ENCODE measurements at places on chromosomes 1 and 21.

GRCh38 chr1:77388661-77389060, 106.8 kb downstream of the AK5 start:
- DNase-seq, result no peak

- DNase-seq, result peak; percentile 47
Measured at GRCh38 chr1:108643492-108644335, 17.2 kb downstream of the HENMT1 start.

- DNase-seq, result peak; percentile 35
Measured at GRCh38 chr1:206739411-206740076, 31.0 kb upstream of the IL19 start.

DNA sequence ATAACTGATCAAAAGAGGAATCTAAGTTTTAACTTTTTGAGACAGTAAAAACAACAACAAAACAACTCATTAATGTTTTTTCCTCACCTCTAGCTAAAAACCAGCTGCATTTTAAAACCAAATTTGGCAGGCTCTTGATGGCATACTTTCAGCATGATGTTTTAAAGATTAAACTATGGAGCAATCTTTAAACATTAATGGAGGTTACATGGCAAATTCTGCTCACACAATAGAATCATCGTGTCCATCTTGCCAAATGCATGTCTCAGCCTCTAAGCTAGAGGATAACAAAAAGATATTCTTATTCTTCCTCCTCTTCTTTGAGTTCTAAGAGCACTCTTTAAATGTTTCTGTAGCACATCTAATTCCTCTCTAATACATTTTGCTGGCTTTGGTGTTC, 579.8 kb upstream of the PKN2 start:
- DNase-seq, result no peak

- no peak for DNase-seq
Measured at GRCh38 chr1:159338018-159338417, 35.9 kb downstream of the FCER1A start.

- DNase-seq, result no peak
Measured at GRCh38 chr1:173639102-173639501, 4.0 kb downstream of the TEX50 start.

- no peak for DNase-seq
Measured at GRCh38 chr1:170356585-170356984, 175.4 kb upstream of the GORAB start.

GRCh38 chr1:22250724-22251123, 107.8 kb upstream of the WNT4 start:
- DNase-seq, result no peak

- no peak for DNase-seq
Measured at GRCh38 chr1:3015269-3015635, 6.0 kb upstream of the ACTRT2 start.

DNA sequence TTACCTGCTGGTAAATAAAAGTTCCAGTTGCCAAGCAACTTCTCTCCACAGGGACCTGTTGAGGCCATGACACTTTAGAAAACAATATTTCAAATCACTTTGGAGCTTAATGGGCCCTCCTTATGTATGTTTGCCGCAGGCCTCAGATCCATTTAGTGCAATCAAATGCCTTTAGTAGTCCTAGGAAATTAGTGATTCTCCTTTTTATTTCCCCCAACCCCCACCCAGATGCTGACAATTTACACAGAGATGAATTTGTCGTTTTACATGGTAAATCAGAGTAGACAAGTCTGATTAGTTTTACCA, 83.6 kb downstream of the CLIC4 start:
- DNase-seq, result no peak

- no peak for DNase-seq
Measured at GRCh38 chr1:169102567-169102966, 3.9 kb upstream of the ATP1B1 start.

DNA sequence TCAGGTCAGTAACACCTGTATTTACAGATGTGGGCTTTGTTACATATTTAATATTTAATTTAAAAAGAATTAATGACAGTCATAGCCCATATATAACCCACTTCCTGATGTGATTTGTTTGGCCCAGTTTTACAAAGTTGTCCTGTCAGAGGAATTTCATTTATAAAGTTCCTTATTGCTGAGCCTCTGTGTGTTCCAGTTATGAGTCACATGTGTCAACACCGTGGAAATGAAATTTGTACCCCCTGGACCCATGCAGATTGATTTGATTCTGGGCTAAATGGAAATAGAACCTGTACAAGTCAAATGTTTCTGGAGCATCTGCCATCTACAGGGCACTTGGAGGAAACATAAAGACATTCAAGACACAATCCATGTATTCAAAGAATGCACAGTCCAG, 149.2 kb downstream of the CACNA1E start:
- no peak for DNase-seq

DNA sequence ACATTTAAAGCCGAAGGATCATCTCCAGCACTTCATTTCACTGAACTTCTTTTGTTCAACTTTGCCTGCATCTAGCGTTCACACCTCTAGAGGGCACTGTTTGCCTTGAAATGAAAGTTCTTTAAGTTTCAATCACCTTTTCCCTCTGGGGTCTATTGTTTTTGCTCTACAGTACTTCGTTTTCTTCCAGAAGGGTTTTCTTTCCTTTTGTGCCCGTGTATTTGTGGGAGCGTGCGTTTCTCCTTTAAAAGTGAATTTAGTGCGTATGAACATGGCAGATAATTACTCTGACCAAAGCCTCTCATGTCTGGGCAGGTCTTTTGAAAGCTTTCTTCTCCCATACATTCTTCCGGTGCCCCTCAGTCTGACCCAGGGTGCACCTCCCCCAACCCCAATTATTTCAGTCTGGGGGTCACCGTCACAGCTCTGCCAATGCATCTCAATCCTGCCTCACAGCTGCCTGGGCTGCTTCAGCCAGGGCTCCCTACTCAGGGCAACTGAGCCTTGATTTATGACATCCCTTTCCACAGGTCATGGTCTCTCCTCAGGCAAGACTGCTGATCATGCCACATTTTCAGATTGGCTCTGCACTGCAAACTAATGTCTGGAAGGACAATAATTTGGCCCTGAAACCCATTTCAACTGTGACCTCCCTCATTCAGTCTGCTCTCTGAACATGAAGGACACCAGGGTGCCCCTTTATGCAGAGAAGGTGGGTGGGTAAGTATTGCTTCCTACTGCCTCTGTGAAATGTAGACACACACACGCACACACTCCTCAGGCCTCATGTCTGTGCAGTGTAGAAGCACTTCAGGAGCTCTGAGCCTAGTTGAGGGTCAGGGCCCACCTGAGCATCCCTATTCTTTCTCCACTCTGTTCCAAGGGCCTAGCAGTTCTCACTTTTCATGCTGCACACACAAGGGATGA, 88.6 kb downstream of the NUF2 start:
- no peak for DNase-seq

DNA sequence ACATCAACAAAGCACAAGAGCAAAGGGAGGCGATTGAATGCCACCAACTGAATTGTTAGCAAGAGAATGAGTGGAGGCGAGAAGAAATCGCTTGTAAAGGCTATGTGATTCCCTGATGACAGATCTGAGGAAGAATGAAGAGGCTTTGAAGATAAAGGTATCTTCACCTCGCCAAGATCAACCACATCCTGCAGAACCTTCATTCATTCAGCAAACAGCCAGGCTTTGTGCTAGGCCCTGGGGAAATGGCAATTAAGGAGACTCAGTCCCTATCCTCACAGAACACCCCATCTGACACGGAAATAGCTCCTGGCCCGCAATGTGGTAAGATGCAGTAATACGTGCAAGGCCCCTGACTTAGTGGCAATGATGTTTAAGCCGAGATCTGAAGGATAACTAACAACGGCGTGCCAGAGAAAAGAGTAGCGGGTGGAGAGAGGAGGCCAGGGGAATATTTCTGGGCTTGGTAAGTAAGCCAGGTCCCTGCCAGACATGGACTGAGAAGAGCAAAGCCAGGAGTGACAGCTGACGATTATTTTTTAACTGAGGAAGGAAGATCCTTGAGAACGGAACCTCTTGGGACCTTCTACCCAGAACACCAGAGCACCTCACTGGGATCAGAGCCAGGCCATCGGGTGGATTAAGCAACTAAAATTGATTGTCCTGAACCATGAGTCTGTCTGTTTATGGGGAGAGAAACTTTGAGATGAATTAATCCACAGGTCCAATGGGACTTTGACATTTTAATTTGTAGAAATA, 4.6 kb upstream of the VSIG8 start:
- no peak for DNase-seq

GRCh38 chr1:69791311-69791710, 223.6 kb downstream of the LRRC7 start:
- DNase-seq, result no peak

DNA sequence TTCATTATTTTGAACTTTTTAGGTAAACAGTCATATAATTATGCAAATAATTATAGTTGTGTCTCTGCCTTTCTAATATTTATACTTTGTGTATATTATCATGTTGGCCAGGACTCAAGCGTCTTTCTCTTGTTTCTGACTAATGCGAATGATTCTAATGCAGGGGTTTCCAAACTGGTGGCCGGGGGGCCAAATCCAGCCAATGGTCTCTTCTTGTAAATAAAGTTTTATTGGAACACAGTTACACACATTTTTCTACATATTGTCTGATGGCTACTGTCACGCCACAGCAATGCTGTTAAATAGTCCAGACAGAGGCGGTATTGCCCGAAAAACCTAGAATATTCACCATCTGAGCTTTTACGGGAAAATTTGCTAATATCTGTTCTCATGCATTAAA, 8.9 kb upstream of the POFUT2 start:
- no peak for DNase-seq

GRCh38 chr1:215181518-215181917, 99.0 kb downstream of the KCNK2 start:
- no peak for DNase-seq

DNA sequence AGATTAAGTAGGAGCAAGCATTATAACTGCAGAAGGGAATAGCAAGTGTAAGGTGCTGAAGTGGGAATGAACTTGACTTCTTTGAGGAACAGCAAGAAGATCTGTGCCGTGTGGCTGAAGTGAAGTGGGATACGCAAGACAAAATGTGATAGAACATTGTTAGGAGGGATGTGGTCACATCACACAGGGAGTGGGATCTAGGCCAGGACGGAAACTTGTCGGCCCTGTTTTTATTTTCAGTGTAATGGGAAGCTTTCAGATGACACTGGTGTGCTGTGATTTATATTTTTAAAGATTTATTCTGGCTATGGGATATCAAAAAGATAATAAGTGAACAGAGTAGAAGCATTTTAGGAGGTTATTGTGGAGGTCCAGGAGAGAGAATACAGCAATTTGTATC, 116.4 kb downstream of the PLA2G4A start:
- DNase-seq, result no peak

GRCh38 chr1:41800311-41800829, 118.4 kb downstream of the HIVEP3 start:
- DNase-seq, result no peak

GRCh38 chr1:63593886-63594605, 835 bp downstream of the PGM1 start:
- DNase-seq, result peak; percentile 79

- peak; percentile 45 for DNase-seq
Measured at GRCh38 chr1:221182791-221183533, 303.7 kb downstream of the HLX start.

- no peak for DNase-seq
Measured at GRCh38 chr1:170669586-170670530, 5.9 kb downstream of the PRRX1 start.

DNA sequence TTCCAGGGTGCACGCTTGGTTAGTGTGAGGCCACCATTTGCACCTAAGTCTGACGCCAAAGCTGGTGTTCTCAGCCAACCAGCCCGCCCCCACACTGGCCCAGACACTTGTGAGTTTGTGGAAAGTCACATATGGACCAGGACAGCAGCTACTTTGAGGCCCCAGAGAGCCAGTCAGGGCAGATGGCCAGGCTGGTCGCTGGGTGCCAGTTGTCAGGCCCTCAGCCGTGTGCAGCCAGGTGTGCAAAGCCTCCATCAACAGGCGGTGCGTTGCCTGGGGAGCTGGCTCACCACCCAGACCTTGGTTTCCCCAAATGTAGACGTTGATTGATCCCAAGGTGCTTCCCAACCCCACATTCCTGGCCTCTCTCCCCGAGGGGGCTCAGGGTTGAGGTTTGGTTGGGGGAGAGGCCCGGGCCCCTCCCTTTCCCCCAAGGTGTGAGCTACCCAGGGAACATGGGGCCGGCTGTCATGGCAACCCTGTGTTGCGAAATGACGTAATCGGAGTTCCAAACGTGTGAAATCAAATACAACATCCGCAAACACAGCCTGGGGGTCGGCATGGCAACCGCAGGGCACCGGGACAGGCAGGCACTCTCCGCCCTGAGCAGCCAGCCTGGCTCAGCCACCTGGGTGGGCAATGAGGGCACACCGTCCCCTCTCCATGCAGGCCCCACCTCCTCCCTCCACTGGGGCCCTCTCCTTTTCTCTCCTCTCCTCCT, 42.2 kb upstream of the WNT4 start:
- DNase-seq, result no peak

GRCh38 chr1:212664409-212665199, 35.0 kb downstream of the BATF3 start:
- DNase-seq, result no peak

DNA sequence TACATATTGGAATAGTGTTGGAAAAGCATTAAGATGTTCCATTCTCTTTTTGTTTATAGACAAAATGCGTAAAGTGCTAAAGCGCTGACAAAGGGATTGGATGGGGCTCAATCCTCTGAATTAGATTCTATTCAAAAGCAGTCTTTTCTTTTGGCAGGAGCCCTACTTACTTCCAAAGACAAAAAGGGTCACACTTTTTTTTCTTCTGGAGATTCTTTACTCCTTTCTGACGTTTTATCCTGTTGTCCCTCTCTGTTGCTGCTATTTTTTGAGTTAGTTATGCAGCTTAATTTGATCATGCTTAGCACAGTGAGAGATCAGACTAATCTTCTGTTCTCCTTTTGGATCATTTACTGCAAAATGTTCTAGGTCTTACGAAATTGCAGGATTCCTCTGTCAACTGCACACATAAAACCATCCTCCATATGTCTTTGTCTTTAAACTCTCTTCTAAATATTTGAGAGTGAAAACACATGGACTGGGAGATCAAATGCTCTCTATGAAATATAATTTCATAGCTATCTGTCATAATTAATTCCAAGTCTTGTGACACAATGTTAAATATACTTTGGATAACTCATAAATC, 656.4 kb upstream of the ADGRL2 start:
- no peak for DNase-seq

DNA sequence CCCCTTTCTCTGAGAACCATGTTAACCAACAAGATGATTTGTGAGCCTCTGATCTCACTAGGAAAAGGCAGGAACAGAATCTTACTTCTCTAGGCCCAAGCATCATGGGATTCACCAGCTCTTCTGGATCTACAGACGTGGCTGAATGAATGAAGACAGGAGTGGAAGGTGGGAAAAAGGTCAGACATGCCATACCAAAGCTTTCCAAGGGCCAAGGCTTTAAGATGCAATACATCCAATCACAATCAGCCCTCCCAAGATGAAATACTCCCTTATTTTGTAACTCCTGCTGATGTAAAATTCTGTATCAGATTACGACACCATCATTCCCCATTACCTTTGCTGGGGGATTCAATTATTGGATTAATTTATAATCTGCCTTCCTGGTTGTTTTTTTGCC, 80.9 kb downstream of the SSBP3 start:
- no peak for DNase-seq

GRCh38 chr1:83942914-83943313, 56.0 kb downstream of the TTLL7 start:
- no peak for DNase-seq

Data from CD4-positive, alpha-beta T cell treated with Interleukin-15 for 1 hour (primary cell).